ENCODE measurements at places on chromosomes 1 and 21. TPM values are rescaled to one million over a fixed set of nuclear protein-coding genes. Genes with fewer than 3 reads are reported as not detected.

GRCh38 chr1:229344937-229345684 is 2.3 kb upstream of the CCSAP start:
- DNase-seq: no peak

DNA sequence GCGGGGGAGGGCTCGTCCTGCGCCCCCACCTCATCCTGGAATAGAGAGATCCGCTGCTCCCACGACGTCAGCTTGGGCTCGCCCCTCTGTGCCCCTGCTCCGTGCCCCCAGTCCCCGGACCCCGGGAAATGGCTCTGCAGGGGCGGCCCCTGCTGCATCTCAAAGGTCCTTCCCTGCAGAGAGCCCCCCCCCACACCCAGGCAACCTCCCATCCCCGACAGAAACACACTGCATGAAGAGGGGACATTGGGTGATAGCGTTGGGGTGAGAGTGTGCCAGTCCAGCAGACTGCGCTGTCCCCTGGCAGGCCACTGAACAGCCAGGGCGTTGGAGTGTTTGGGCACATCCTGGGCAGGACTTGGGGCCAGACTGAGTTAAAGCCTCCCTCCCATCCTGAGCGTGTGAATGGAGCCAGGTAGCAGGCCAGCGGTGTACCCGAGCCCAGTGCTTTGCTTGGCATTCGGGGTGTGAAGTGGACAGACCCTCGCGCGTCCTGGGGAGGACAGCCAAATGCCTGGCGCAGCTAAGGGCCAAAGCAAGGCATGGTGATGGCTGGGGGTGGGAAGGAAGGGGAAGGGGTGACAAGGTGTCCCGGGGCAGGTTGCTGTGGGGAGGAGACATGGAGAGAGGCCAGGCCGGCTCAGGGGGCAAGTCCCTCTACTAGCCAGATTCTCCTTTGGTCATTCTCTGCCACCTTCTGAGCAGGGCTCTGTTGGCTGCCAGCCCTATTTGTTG is 633 bp upstream of the ETNK2 start:
- DNase-seq: no peak

DNA sequence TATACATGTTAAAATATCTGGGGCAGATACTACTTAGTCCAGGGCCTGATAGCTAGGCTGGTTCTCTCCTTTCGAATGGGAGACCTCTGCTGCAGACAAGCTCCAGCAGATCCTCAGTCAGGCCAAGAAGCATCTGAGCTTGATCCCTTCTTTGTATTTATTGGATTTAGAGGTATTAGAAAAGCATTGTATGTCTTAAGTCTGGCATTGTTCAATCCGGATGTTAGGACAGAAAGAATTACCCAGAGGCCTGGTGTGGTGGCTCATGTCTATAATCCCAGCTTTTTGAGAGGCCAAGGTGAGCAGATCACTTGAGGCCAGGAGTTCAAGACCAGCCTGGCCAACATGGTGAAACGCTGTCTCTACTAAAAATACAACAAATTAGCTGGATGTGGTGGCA is 21.2 kb upstream of the EYA3 start:
- DNase-seq: no peak

DNA sequence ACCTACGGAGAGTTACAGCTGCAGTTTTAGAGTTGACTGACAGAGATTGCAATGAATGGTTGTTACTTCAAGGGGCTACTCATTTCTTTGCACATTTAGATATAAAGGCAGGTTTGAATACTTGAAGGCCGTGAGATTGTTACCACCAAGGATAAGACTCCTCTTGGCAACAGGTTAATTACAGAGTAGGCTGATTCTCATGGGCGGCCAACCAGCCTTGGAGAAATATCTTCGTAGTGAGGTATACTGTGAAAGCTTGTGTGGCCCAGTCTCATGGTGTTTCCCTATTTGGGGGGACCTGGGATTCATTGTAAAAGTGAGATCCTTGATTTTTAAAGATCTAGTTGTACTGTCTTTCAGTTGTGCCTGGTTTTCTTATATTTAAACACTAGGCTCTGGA is 103.2 kb upstream of the OLFM3 start:
- DNase-seq: no peak

DNA sequence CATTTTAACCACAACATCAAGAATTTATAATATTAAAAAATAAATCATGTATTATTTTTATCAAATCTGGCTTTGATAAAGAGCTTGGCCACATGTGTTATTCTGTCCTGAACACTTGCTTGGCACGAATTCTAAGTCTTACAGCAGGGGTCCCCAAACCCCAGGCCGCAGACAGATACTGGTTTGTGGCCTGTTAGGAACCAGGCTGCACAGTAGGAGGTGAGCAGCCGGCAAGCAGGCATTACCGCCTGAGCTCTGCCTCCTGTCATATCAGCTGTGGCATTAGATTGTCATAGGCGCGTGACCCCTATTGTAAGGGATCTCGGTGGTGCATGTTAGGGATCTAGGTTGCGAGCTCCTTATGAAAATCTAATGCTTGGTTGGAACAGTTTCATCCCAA is 127.6 kb upstream of the IVNS1ABP start:
- DNase-seq: no peak

- DNase-seq: no peak
These were observed 5.8 kb downstream of the TCHH start for GRCh38 chr1:152109231-152109997.

The SH2D1B gene
- 0.16 TPM for total RNA-seq
